Activated CD4-positive, alpha-beta T cell treated with anti-CD3 and anti-CD28 coated beads, Interleukin-2, amount 10 ng/mL, durations not matched to agents 7 days and 5 days (primary cell): ENCODE measurements at places on chromosomes 13 and 19. TPM values are rescaled to one million over a fixed set of nuclear protein-coding genes. Genes with fewer than 3 reads are reported as not detected.

GRCh38 chr13:95236774-95237173, 64.5 kb downstream of the ABCC4 start:
- no peak for DNase-seq

ONECUT3 gene
- total RNA-seq: not detected

- DNase-seq: no peak
Measured at GRCh38 chr13:83350569-83350968, 531.7 kb downstream of the SLITRK1 start.

DNA sequence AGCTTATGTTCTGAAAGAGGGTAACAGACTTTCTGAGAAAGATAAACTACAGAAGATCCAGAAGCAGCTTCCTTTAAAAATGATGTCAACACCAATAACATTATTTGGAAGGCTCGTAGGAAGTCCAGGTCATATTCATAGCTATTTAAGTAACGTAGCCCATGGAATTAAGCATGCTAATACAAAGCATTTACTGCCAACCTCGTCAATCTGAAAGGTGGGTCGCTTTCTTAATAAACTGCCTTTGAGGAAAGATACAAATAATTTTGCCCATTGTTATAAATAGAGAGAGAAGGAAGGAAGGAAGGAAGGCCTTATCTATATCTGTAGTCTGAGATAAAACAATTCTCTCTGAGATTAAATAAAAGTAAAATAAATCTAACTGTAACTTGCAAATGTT, 80.3 kb downstream of the STARD13 start:
- DNase-seq: no peak

DNA sequence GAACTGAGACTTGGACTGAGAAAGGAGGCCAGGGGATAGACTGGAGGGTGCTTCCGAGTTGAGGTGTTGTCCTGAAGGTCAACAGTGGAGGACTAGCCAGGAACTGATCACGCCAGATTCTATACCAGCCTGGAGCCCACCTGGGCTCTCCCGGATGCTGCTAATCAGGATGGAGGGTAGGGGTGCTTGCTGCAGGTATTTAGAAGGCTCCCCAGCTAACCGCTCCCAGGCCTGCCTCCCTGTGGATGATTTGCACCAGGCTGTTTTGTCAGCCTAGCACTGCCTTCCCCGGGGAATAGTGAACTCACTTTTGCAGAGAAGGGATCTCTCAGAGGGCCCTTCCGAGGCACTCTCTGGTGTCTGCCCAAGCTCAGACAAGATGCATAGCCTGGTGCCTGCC, 60.5 kb upstream of the KCTD15 start:
- no peak for DNase-seq
